Body of pancreas (tissue), 4 donors: ENCODE measurements at places on chromosomes 16 and 17.

- no peak for DNase-seq
These were observed 5.1 kb downstream of the RGS11 start for GRCh38 chr16:270381-271255.

GRCh38 chr16:15598648-15599190, 44.2 kb downstream of the MARF1 start:
- no peak for DNase-seq

GRCh38 chr17:35312790-35313711, 60.4 kb downstream of the SLFN11 start:
- peak; percentile 35 for DNase-seq

GRCh38 chr16:66289986-66290385, 76.5 kb upstream of the CDH5 start:
- no peak for DNase-seq

GRCh38 chr16:47779201-47780016, 318.3 kb downstream of the PHKB start:
- DNase-seq = no peak

DNA sequence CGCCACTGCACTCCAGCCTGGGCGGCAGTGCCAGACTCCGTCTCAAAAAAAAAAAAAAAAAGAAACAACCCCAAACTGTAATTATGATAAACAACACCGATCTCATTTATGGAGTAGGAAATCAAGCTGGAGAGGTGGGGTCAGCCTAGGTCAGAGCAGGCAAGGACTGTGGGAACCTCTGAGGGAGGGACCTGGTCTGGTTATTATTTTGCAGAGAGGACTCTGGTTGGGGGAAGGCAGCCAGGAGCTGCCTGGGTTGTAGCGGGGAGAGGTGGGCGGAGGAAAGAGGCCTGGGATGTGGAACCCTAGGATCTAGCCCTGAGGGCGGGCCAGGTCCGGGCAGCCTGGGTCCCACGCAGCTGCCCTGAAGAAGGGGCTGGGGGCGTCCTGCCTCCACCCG, 10.9 kb upstream of the HS3ST6 start:
- DNase-seq = peak; percentile 50

- no peak for DNase-seq
These were observed 100.8 kb downstream of the CCDC182 start for GRCh38 chr17:57644326-57644725.

GRCh38 chr17:20562587-20562986, 16.9 kb upstream of the CDRT15L2 start:
- DNase-seq = no peak

DNA sequence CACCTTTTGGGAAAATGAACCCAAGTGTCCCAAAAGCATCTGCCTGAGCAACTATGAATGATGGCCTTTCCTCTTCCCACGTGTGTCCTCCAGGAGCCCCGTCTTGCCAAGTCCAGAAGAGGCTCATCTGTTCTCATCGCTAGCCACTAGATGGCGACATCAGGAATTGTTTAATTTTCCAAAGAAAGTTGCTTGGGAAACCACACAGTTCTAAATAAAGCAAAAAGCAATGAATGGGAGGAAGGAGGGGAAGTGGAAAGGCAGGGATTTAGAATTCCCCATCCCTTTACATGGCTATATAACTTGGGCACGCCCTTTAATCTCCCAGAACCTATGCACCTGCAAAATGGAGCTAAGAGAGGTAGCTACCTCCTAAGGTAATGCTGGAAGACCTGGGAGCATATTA, 9.0 kb upstream of the CDH5 start:
- DNase-seq = peak; percentile 57

- no peak for DNase-seq
These were observed 1.2 kb downstream of the STAT5B start for GRCh38 chr17:42274812-42275526.

DNA sequence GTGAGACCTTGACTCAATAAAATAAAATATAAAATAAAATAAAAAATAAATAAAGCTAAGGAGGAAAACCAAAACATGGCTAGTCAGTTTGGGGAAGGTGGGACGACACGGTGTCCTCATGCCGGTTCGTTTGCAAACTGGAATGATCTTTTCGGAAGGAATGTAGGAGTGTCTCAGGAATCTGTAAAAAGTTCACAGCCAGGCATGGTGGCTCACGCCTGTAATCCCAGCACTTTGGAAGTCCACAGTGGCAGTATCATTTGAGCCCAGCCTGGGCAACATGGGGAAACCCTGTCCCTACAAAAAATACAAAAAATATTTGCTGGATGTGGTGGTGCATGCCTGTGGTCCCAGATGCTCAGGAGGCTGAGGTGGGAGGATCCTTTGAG, 14.7 kb upstream of the RPTOR start:
- DNase-seq = no peak

DNA sequence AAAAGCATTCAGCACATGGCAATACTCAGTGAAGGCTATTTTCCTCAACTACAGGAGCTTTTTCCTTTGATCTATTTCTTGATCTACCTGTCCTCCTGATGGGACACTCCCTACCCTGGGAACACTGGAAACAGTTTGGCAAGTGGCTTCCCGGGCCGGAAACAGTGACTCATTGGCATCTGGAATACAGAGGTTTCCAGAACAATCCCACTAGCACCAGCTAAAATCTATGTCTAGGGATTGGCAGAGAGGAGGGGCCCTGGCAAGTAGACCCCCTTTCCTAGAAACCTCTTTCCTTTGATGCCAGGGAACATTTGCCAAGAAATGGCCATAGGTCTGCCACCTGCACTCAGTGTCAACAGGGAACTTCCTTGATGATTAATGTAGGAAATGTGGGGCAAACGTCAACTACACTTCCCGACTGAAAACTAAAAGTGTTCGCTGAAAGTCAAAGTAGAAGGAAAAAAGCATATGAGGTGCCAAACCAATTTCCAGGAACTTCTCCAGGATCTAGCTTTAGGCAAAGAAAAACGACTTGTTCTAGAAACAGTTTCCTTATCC, 30.4 kb upstream of the FBXW10B start:
- DNase-seq = peak; percentile 48

GRCh38 chr16:17591655-17592405, 121.1 kb upstream of the XYLT1 start:
- DNase-seq = no peak

GRCh38 chr16:8847145-8847544, 21.7 kb downstream of the CARHSP1 start:
- DNase-seq = no peak

GRCh38 chr17:65173976-65174683, 37.0 kb downstream of the RGS9 start:
- no peak for DNase-seq

GRCh38 chr17:27893841-27894503, 807 bp upstream of the LYRM9 start:
- DNase-seq = no peak

DNA sequence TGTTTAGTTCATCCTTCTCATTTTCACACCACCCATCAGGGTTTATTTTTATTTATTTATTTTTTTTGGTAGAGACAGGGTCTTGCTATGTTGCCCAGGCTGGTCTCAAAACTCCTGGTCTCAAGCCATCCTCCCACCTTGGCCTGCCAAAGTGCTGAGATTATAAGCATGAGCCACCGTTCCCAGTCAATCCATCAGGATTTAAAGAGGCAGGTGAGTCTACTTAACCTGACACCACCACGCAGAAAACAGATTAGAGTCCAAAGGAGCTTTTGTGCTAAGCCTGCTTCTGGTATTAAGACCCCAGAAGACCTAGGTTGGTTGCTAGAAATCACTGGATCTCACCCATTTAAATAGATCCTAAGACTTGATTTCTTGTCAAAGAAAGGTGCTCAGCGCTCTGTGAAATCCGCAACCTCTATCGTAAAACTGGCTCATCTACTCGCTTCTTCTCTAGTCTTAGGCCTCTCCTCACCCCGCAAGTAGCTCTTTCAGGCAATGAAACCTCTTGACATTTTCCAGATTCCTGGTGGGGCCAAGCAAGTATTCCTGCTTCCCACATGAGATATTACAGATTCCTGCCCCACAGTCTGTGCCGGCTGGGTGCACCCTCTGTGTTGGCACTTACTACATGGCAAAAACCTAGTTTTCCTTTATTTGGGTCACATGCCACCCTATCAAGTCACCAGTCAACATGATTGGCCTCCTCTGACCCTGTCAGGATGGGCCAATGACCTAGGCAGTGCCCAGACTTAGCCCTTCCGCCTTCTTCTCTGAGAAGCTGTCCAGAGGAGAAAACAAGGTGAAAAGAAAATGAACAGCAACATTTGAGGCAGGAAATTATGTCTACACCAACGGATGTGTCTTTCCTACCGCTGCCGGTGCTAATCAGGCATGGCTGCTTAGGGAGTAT, 9.0 kb downstream of the PITPNA start:
- DNase-seq = no peak

DNA sequence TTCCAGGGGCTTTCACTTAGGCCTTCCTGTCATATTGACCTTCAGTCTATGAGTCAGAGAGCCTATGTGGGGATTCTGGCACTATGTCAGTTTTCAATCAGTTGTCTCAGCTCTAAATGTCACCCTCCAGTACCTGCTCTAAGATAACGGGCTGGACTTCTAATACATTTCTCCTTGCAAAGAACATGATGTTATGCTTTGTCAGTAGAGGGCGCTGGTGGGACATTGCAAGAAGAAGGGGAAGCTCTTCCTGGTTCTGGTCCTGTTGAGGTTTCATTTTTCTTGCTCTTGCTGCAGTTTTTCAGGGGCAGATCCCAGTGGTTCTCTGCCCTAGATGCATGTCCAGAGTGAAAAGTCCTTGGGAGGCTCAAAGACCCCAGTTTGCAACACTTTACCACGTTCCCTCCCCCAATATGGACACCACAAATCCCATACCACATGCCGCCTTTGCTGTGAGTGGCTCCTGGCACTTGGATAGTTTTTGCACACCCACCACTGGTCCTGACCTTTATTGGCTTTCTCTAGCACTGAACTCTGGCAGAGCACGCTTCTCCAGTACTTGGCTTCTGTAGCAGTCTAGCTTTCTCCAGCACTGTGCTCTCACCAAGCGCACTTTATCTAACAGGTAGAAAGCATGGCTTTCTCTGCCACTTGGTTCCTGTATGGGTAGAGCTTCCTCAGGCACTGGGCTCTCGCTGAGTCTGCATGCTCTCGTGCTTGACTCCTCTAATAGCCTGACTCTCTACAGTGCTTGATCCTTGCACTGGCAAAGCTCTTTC, 49.0 kb downstream of the BCL7C start:
- DNase-seq = peak; percentile 77

- peak; percentile 45 for DNase-seq
These were observed 610 bp downstream of the VPS4A start for GRCh38 chr16:69311533-69312387.

- no peak for DNase-seq
These were observed 4.2 kb downstream of the PSMD12 start for GRCh38 chr17:67362173-67362572.

DNA sequence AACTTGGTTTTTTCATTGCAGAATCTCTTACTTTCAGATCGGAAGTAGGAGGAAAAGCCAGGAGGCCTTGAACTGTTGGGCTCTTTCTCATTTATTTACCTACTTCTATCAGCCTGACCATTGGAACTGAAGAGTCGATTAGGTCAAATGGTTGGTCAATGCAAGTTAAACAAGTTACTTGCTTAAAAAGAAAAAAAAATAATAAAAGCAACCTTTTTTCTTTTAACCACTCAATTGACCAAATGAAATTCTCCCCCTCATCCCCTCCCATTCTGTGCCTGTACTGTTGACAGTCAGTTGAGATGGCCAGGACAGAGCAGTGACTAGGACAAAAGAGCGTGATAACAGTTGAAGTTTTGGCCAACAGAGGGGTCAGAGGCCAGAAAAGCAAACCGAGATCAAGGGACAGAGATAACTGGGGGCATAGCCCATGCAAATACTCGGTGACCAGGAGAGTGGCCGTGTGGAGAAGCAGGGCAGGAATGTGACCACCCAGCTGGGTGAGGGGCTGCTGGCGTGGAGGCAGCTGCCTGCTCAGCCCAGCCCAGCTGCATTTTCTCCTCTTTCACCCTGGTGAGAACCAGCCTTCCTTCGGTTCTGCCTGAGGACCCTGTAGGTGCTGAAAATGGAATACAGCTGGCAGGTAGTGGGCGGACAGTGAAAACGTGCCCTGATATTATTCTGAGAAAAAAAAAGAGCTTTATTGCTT, 72.2 kb downstream of the HS3ST3B1 start:
- DNase-seq = no peak

- DNase-seq = no peak
These were observed 195.5 kb upstream of the TNRC6C start for GRCh38 chr17:77763023-77763422.

- DNase-seq = no peak
These were observed 150.0 kb downstream of the HS3ST4 start for GRCh38 chr16:25841761-25842160.

DNA sequence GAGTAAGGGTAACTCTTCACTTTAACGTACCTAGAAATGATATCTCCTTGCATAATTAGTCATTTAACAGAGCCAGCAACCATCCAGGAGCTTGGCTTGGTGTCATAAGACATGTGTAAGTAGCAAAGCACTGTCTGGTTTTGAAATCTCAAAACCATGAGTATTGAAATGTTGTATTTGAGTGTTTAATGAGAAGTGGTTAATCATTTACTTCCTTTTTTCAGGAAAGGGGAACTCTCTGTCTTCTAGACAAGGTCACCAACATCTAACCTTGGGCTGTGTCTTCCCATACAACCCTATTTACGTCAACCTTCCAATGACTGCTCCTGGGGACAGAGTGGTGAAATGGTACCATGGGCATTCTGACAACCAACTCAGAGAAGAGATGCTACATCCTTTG, 27.1 kb downstream of the PMP22 start:
- DNase-seq = no peak
